ENCODE measurements at places on chromosomes 2 and 18.
A peak's percentile ranks its signal among the peaks of the same experiment; 100 is the strongest.

DNA sequence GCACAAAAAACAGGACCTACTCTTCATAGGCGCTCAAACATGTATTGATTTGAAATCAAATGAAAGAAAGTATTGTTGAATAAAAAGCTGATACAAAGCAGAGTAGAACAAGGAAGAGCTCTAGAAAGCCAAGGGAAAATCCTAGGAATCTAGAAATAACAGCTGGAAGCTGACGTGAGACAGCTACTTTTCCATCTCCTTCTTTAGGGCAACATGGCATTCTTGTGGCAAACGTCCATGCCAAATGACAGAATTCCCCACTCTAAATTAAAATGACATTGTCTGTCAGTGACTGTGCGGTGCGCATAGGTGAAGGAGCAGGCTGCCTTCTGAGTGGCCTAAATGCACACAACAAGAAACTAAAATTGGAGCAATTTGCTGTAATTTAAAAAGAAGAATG, 557.4 kb downstream of the SOX11 start:
- DNase-seq = no peak

DNA sequence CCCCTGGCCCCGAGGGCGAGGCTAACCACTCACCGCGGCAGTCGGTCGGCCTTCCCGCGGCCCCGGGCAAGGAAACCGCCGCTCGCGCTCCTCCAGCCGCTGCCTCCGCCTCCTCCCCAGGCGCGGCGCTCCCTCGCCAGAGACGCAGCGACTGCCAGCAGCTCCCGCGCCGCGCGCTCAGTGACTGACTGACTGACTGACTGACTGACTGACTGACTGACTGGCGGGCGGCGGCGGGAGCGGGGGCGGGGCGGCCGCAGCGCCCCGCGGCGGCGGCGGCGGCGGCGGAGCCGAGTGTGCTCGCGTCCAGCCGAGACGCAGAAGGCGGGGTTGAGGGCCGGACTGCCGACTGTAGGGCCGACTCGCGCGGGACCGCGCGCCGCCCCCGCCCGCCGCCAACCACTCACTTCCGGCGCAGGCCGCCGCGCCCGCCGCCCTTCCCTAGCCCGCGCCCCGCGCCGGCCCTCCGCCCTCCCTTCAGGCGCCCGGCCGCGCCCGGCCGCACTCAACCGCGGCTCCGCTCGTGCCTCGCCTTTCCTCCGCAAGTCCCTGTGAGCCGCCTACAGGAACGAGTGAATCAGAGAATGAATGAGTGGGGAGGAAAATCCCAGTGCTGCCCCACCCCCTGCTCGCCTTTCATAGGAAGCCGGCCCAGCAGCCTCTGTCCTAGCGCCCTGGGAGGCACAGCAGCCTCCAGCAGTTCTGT, at the start of gene RAPH1:
RAPH1 (minus strand) TSS at position 224 of the 706 bp plus-strand sequence. CDS start 39,948 bp downstream, outside the sequence.
- peak; percentile 88 for DNase-seq

DNA sequence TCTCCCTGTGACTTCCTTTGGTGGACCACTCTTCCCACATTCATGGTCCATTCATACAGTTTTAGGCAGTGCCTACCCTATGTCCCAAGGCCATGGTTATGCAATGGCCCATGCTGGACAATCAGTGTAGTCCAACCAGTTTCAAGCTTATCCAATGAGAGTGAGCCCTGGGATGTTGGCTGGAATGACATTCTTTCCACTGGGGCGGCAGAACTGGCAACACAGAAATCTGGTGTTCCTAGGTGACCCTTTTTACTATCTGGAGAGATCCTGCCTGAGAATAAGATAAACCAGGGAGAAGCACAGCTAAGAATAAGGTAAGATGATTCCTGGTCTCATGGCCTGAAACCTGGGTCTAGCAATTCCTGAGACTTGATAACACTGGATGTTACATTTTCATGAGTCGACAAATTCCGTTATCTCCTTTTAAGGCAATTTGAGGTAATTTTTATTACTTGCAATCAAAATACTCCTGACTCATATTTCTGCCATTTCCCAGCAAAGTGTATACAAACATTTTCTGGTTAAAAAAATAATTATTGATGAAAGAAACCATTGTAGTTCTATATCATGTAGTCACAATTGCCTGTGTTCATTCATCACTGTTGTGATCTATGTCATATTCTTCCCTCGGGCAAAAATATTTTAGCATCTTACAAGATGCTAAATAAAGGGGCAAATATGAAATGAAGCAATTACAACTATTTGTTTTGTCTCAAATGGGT, 271.5 kb upstream of the LYPD1 start:
- DNase-seq = no peak

GRCh38 chr2:209688385-209688784, 83.2 kb upstream of the UNC80 start:
- no peak for DNase-seq

DNA sequence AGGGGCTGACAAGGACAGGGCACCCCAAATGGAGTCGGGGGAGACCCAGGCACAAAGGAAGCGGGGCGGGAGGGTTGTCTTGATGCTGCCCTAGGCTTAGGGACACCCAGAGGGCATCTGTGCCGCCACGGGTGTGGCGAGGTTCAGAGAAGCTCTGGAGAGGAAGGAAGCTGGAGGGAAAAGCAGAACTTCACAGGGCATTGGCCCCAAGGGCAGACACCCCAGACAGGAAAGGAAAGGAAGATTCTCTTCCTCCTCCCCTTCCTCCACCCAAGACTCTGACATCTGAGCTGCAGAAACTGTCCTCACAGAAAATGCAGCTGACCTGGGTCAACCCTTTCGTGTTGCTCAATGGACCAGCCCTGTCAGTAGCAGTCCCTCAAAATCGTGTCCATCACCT, 25.6 kb downstream of the DNMT3A start:
- DNase-seq = no peak

- peak; percentile 40 for DNase-seq
These were observed 565.5 kb downstream of the CCDC85A start for GRCh38 chr2:56749152-56749752.

DNA sequence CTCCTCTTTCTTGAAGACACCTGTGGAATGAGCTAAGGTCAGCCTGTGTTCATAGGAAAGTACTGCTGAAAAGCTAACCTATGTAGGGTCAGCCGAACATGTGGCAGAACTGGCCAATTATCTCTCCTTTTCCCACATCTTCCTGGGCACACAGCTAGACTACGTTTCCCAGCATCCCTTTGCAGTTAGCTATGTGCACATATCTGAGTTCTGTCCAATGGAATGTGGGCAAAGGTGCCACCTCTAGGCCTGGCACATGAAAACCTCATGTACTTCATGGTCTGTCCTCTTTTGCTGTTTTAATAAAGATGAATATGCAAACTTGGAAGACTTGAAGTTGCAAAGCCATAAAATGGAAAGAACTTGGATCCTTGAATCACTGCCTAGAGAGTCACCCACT, 352.6 kb downstream of the TNS1 start:
- no peak for DNase-seq

DNA sequence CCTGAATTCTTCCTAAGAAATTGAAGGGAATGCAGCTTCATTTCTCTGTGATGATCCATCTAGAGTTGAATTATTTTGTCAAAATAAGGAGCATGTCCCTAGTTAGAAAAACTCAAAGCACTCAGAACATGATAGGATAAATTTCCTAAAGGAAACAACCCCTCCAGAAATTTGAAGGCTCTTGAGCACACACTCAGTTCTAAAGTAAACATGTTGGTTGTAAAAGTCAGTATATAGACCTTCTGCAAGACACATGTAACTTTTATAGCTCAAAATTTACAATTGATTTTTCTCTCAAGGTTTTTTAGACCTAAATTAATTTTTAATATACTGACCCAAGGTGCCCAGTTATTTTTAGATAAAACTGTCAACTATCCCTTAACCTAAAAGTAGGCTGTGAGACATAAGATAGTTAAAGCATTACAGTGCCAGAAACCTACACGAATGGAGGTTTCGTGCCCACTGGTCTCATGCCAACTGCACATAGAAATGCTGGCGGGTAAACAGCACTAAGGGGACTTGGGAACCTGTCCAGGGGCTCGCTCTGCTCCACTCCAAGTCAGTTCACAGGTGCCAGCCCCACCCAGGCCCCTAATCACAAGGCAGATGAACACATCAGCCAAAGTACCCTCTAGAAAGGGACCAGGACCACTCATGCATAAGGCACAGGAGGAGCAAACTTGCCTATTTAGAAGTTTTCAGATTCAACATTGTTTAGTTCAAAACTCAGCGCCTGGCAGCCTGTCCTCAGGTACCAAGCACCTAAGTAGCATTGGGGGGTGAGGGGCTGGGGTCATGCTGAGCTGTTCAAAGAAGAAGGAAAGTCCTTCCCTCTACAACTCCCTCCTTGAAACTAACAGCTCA, 106.5 kb downstream of the SMC6 start:
- no peak for DNase-seq

- no peak for DNase-seq
These were observed 9.8 kb downstream of the AGXT start for GRCh38 chr2:240878341-240878936.

DNA sequence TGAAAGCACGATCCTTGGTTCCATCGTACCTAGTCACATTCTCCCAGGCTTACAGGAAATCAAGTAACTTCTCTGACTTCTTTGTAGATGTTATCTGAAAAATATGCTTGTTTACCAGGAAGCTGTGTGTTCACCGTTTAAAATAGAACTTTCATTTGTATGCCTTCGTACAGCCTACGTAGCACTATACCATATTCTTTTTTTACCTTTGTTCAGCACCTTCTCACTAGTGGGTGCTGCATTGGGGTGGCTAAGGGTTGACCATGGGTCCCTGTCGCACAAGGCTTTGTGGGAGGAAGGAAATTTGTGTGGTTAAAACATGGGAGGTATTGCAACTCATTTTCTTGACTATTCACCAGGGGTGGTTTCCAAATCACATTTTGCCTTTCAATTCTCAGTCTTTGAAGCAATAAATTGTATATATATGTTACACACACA, 16.6 kb downstream of the MALT1 start:
- DNase-seq = no peak
